ENCODE measurements at places on chromosomes 12 and 14.

- no peak for DNase-seq
Measured at GRCh38 chr12:100356644-100357223, at the start of gene SLC17A8. Gene SLC17A8, plus strand, starts transcription at chr12:100357074. Its CDS starts 318 bp downstream, at chr12:100357392.

GRCh38 chr12:39831587-39832315 lies 212.1 kb upstream of the ABCD2 start:
- DNase-seq, result no peak

DNA sequence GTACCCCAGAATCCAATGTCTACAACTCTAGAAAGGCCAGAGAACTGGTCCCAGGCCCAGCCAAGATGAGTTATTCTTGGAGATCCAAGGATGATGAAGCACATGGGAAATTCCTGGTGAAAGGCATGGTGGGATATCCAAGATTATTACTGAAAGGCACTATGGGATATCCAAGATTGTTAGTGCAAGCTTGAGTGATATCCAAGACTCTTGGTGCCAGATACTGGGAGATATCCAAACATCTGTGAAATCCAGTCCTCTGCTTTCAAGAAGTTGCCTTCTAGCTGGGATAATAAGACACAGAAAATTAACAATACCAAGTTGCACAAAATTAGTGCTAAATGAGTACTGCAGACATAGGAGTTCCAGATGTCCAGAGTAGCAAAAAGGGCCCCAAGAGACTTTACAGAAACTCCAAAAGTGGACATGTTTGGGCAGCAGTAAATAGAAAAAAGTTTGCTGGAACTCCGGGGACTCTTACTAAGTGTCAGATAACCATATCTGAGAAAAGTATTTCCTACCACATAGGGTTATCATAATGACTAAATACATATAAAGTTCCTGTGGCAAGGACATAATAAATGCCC lies 34.6 kb downstream of the PHLDA1 start:
- no peak for DNase-seq

GRCh38 chr12:112963227-112963861 lies 15.0 kb upstream of the OAS2 start:
- DNase-seq, result no peak

GRCh38 chr14:67358924-67359774 lies 455 bp downstream of the ATP6V1D start:
- no peak for DNase-seq

All from substantia nigra (tissue), 51 donors.